ENCODE measurements at places on chromosomes 4 and X. TPM values are rescaled to one million over a fixed set of nuclear protein-coding genes. Genes with fewer than 3 reads are reported as not detected.

Gene GPR119
- not detected for total RNA-seq

Gene STK32B
- 5.8 TPM for total RNA-seq

Gene SOWAHD
- total RNA-seq: 0.28 TPM

Gene VCX2
- not detected for total RNA-seq

Gene GPC3
- not detected for total RNA-seq

Gene HSD17B13
- under 0.01 TPM for total RNA-seq

Gene GJB1
- not detected for total RNA-seq

Gene PRIMPOL
- 10.0 TPM for total RNA-seq

Gene CXorf65
- total RNA-seq: not detected

Gene LRCH2
- 8.1 TPM for total RNA-seq

Gene GPRASP3
- 8.1 TPM for total RNA-seq

Gene GPRASP1
- 1.7 TPM for total RNA-seq

Gene HERC6
- total RNA-seq: 0.83 TPM

Gene SHOX
- not detected for total RNA-seq

Gene APELA
- not detected for total RNA-seq

Gene ASMT
- total RNA-seq: not detected
